Cerebellum (tissue), 4 donors: ENCODE measurements at places on chromosomes 7 and 10. TPM values are rescaled to one million over a fixed set of nuclear protein-coding genes. Genes with fewer than 3 reads are reported as not detected.

The DNAH11 gene
- total RNA-seq = 6.9 TPM

The ACHE gene
- total RNA-seq = 14.4 TPM

The CYP2C19 gene
- 0.36 TPM for total RNA-seq

The ZNF138 gene
- 63.4 TPM for total RNA-seq

The TBX20 gene
- total RNA-seq = not detected

The KCNH2 gene
- total RNA-seq = 14.2 TPM

The EPO gene
- not detected for total RNA-seq

The TBXAS1 gene
- 3.8 TPM for total RNA-seq

The DEPP1 gene
- 9.9 TPM for total RNA-seq

The TMEM140 gene
- 0.18 TPM for total RNA-seq

The AKR1C8 gene
- 0.45 TPM for total RNA-seq

The MRPL32 gene
- total RNA-seq = 29.6 TPM

The MYOF gene
- total RNA-seq = 8.1 TPM

The LYZL1 gene
- not detected for total RNA-seq

The PCLO gene
- 66.6 TPM for total RNA-seq

The PROSER2 gene
- 0.64 TPM for total RNA-seq

The OR2A7 gene
- total RNA-seq = 0.91 TPM

The AKR1C4 gene
- not detected for total RNA-seq

The NME8 gene
- not detected for total RNA-seq

The NRAP gene
- total RNA-seq = 0.09 TPM

The OR9A2 gene
- total RNA-seq = 2.6 TPM

The NPS gene
- not detected for total RNA-seq

The HOXA9 gene
- not detected for total RNA-seq

The FGFBP3 gene
- 23.3 TPM for total RNA-seq

The TET1 gene
- total RNA-seq = 41.6 TPM
